ENCODE measurements at places on chromosomes 11 and 22.

DNA sequence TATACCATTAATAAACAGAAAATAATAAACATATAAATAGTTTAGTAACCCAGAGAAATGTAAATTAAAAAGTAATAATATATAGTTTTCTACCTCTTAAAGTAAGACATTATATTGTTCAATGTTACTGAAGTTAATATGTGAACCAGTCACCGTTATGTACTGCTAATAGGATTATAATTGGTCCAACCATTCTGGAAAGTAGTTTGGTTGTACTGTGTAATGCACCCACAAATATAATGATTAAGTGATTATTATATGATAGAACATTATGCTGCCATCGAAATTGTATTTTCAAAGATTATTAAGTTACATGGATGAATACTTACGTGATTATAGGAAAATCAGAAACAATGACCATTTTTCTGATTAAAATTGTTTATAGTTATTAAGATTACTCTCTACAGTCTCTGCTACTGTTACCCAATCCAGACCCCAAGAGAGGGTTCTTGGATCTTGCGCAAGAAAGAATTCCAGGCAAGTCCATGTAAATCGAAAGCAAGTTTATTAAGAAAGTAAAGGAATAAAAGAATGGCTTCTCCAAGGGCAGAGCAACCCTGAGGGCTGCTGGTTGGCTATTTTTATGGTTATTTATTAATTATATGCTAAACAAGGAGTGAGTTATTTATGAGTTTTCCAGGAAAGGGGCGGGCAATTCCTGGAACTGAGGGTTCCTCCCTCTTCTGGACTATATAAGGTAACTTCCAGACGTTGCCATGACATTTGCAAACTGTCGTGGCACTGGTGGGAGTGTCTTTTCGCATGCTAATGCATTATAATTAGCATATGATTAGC lies 50.1 kb downstream of the ACER3 start:
- DNase-seq = no peak

DNA sequence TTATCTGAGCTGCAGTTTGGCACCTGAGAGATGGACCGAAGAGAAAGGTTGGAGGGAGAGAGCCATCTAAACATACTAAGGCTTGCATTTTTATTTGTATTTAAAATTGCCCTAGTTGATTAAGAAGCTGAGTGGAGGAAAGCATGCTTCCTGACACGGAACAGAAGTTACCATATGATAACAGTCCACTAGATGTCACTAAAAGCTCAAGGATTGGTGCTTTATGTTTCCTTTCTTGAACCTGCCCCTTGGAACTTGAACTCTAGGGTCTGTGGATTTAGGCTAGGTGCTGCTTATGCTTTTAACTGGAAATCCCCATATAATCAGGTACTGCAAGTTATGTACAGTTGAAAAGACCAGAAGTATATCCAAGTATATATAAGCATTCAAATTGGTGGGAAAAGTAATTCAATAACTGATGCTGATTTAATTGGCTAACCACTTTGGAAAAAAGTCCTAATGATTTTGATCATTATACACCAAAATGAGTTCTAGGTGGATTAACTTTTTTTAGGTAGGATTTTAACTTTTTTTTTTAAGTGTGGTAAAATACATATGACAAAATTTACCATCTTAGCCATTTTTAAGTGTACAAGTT lies 9.5 kb downstream of the RBMXL2 start:
- DNase-seq = peak; percentile 19

DNA sequence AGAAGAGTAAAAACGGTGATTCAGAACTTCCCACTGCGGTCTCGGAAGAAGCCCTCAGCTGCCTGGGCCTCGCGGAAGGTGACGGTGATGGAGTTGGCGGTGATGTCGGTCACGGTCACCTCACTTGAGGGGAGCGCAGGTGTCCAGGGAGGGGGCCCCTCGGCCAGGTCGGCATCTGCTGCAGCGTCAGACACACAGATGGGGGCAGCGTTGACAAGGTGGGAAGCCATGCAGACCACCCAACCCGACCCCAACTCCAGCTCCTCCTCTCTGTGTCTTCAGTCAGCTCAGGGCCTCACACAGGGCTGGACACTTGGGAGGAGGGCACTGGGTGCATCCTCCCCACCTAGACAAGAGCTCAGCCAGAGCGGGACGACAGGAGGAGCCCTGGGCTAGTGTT lies 18.6 kb downstream of the CBX7 start:
- DNase-seq = no peak

DNA sequence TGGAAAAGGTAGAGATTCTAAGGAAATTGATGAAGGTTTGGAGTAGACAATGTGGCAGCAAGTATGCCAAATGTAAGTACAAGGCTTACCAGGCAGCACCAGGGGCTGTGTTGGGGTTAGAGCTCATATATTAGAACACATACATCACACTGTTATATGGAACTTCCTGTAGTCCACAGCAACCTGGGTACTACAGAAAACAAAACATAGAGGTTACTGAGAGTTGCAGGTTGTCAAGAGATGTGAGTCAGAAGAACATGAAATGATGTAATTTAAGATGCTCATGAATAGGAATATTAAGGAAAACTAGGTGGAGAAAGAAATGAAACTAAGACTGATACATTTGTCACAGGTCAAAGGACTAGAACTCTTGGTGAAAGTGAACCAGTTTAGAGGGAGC lies 22.0 kb downstream of the FAT3 start:
- no peak for DNase-seq

GRCh38 chr11:27111896-27112295 lies 71.3 kb downstream of the BBOX1 start:
- no peak for DNase-seq

Data from CD4-positive, alpha-beta T cell treated with Interleukin-6 at 100 ng/mL for 8 hours (primary cell).